ENCODE measurements at places on chromosomes 4 and X.
A peak's percentile ranks its signal among the peaks of the same experiment; 100 is the strongest.

GRCh38 chr4:5503336-5503936, 204.9 kb downstream of the EVC2 start:
- no peak for DNase-seq

DNA sequence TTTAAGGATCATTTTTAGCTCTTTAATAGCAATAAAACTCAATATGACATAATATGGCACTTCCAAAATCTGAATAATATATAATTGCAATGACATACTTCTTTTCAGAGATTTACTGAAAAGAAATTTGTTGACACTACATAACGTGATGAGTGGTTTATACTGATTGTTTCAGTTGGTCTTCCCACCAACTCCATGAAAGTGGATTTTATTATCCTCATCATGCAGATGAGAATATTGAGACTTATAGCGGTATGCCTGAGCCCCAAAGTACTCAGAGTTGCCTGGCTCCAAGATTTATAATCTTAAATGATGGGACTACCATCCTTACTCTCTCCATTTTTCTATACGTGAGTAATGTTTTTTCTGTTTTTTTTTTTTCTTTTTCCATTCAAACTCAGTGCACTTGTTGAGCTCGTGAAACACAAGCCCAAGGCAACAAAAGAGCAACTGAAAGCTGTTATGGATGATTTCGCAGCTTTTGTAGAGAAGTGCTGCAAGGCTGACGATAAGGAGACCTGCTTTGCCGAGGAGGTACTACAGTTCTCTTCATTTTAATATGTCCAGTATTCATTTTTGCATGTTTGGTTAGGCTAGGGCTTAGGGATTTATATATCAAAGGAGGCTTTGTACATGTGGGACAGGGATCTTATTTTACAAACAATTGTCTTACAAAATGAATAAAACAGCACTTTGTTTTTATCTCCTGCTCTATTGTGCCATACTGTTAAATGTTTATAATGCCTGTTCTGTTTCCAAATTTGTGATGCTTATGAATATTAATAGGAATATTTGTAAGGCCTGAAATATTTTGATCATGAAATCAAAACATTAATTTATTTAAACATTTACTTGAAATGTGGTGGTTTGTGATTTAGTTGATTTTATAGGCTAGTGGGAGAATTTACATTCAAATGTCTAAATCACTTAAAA, 15.3 kb downstream of the ALB start:
- DNase-seq: no peak

- DNase-seq: no peak
Measured at GRCh38 chrX:20221902-20222301, 44.8 kb downstream of the RPS6KA3 start.

DNA sequence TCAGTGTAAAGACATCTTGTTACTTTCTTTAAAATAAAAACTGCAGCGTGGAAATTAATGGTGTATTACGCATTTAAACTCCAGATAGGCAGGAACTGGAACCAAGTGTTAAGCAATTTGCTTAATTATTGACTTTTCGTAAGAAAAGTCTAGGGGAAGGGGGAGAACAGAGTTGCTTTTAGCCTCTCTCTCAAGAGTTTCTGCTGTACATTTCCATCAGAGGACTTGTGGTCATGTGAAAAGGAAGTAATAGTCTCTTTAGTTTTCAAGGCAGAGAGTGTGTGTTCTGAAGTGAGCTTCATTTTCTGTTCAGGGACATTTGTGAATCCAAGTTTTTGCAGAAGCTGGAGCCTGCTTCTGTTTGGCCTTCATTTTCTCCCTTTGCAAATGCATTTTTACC, 127.2 kb downstream of the UBE2K start:
- peak; percentile 32 for DNase-seq

- DNase-seq: no peak
Measured at GRCh38 chr4:184889666-184890335, 64.0 kb upstream of the ACSL1 start.

GRCh38 chr4:101853028-101853427, 62.5 kb downstream of the BANK1 start:
- no peak for DNase-seq
